ENCODE measurements at places on chromosomes 16 and 17. TPM values are rescaled to one million over a fixed set of nuclear protein-coding genes. Genes with fewer than 3 reads are reported as not detected.

DNA sequence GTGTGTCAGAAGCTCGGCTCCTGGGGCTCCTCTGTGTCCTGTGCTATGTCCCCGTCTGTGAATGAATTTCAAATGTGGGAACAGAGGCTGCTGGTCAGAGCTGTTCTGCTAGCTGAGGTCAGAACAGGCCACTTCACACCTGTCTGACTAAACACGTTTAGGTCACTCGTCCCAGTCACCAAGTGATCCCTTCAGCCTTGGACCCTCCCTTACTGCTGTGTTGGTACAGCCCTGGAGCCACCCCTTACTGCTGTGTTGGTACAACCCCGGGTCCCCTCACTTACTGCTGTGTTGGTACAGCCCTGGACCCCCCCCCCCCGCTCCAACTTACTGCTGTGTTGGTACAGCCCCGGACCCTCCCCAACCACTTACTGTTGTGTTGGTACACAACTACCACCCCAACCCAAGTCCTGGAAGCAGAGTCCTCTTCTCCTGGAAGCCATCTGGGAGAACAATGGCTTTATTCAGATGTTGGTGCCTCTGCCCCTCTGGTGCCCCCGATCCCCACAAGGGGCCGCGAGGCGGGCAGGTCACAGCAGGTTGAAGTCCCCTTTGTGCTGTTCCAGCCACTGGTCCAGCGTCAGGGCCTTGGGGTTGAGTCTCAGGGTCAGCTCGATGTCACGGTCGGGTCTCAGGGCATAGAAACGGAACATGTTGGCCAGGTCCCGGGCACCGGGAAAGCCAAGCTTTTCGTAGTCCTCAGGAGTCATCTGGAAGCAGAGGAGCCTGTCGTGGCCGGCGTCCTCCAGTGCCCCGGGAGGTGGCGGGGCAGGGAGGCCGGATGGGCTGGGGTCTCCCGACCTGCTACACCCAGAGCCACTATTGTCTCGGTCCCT is 13.0 kb downstream of the NMRAL1 start:
- DNase-seq: peak; percentile 46

GRCh38 chr16:58365623-58366022 is 26.6 kb upstream of the GINS3 start:
- DNase-seq: no peak

TEX19 gene
- total RNA-seq: not detected

GRCh38 chr17:296906-297690 is 55.5 kb downstream of the RPH3AL start:
- no peak for DNase-seq

TBC1D3C gene
- not detected for total RNA-seq

FOXN1 gene
- total RNA-seq: not detected

DNA sequence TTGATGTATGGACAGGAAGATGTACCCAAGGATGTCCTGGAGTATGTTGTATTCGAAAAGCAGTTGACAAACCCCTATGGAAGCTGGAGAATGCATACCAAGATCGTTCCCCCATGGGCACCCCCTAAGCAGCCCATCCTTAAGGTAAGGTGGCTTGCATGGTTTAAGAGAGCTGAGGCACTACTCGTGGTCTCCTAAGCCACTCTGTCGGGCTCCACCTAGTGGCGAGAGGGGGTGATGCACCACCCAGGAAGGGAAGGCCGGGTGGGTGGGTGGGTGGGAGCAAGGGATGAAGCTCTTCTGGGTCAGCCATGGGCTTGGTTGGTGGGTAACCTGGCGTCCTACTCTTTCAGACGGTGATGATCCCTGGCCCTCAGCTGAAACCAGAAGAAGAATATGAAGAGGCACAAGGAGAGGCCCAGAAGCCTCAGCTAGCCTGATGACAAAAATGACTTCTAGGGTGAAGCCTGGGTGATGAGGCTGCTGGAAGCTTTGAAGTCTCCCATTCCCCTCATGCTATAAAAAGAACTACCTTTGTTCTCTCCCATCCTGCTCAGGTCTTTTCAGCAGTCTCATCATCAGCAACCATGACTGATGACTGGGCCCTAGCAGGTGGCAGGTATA is 21.5 kb downstream of the GPR179 start:
- peak; percentile 66 for DNase-seq

- DNase-seq: no peak
Measured at GRCh38 chr17:63279498-63280230, 166.4 kb downstream of the CYB561 start.

CD7 gene
- total RNA-seq: 9.2 TPM

PHOSPHO1 gene
- total RNA-seq: 0.22 TPM

DNA sequence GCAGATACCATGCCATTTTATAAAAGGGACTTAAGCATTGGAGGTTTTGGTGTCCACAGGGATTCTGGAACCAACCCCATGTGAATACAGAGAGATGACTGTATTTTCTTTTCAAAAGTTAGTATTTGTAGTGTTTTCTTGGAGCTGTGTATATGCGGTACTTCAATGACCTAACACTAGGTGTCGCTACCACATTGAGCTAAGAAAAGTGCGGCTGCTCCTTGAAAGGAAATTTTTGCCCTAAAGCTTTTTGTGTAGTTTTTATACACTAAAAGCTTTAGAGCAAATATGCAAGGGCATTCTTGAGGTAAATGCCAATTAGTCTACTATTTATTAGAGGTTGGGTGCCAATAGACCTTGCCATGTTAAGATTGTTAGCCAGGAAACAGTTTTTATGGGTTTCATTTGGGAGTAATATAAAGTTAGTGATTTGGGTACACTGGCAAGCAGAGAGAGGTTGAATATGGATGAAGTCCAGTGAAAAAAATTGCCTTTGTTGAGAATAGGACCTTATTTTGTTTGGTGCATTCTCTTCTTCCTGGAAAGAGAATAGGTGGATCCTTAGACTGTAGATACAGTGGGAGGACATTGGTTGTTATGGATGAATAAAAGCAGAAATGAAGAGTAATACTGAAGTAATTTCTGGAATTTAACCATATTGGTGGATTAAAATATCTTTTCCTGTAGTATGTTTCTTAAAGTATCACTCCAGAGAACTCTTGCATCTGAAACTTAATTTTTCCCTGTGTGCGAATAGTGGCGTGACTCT is 43.3 kb downstream of the BCAS3 start:
- DNase-seq: peak; percentile 58

- DNase-seq: no peak
Measured at GRCh38 chr17:2684549-2684948, 27.0 kb downstream of the CLUH start.

- peak; percentile 69 for DNase-seq
Measured at GRCh38 chr17:47820033-47820789, 1.4 kb downstream of the OSBPL7 start.

- DNase-seq: no peak
Measured at GRCh38 chr16:85216522-85217375, 104.5 kb upstream of the CIBAR2 start.

GRCh38 chr16:84291226-84291625 is 3.5 kb upstream of the WFDC1 start:
- no peak for DNase-seq

DNA sequence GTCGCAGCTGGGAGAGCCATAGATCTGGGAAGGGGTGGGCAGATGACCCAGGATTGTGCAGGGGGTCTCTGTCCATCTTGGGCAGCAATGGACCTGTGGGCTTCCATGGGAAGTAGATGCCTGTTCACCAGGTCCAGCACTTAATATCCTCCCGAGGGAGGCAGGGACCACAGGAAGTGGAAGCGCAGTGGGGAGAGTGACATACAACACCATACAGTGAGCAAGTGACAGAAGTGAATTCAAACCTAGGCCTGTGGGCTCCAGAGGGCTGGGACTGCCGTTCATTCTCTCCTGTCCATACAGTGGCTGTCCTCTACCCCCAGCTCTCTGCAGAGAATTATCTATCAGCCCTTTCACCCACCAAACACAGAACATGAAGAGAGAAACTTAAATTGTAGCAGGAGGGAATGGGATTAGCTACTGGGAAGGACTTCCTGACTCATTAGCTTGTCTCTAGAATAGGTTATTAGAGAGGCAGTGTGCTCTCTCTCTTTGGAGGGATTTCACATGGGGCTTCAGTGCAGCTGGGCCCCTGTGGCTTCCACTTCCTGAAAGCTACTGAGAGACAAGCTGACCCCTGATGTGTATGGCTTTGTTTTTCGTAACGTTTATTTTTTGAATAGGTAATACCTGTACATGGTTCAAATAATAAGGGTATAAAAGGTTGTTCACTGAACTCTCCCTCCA is 13.1 kb upstream of the SEZ6 start:
- DNase-seq: no peak

HOXB4 gene
- total RNA-seq: 22.6 TPM

- DNase-seq: no peak
Measured at GRCh38 chr16:53704445-53704813, 473 bp downstream of the FTO start.

CDH8 gene
- 0.19 TPM for total RNA-seq

GRCh38 chr17:16917671-16918394 is 54.1 kb downstream of the TNFRSF13B start:
- DNase-seq: peak; percentile 26

Measured in kidney (tissue), 22 donors.